ENCODE measurements at places on chromosomes 4 and X. TPM values are rescaled to one million over a fixed set of nuclear protein-coding genes. Genes with fewer than 3 reads are reported as not detected.

NPFFR2 gene
- not detected for total RNA-seq

ADH1C gene
- 8.8 TPM for total RNA-seq

GRCh38 chr4:99219479-99219878 is 433 bp upstream of the ADH6 start:
- no peak for DNase-seq
- H3K36me3 ChIP-seq, result no peaks in the 10 kb centered on the region
- no peaks in the 10 kb centered on the region for H3K4me1 ChIP-seq
- H3K27ac ChIP-seq, result no peak overlapping the region

GRCh38 chrX:8848911-8849310 is 47.7 kb upstream of the FAM9A start:
- DNase-seq, result no peak
- H3K27me3 ChIP-seq, result peaks cover 40% of the 10 kb centered on the region
- no peak overlapping the region for H3K27ac ChIP-seq

KCND1 gene
- 0.66 TPM for total RNA-seq

- H3K36me3 ChIP-seq, result no peaks in the 10 kb centered on the region
- no peaks in the 10 kb centered on the region for H3K4me1 ChIP-seq
- no peak overlapping the region for H3K4me3 ChIP-seq
- DNase-seq, result no peak
- H3K27ac ChIP-seq, result no peak overlapping the region
These were observed 993.1 kb downstream of the RPA4 start for GRCh38 chrX:97876697-97877407.

GRCh38 chrX:114584375-114584943 is 573 bp downstream of the HTR2C start:
- no peaks in the 10 kb centered on the region for H3K36me3 ChIP-seq
- no peak overlapping the region for H3K27ac ChIP-seq
- no peaks in the 10 kb centered on the region for H3K4me1 ChIP-seq
- H3K27me3 ChIP-seq, result peaks cover 93% of the 10 kb centered on the region

DNA sequence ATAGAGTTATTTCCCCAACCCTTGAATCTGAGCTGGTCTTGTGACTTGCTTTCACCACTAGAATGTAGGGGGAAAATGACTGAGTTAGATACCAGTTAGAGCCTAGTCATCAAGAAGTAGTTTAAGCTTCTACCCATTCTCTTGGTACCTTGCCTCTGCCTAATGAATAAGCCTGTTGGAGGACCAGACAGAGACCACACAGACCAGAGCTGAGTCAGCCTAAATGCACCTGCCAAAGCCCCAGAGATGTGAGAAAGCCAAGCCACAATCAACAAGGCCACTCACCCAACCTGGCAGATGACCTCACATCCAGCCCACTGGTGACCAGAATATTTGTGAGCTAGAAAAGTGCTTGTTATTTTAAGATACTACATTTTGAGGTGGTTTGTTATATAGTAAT is 85.2 kb upstream of the DCLK2 start:
- H3K27ac ChIP-seq, result no peak overlapping the region
- H3K4me1 ChIP-seq, result no peaks in the 10 kb centered on the region
- H3K4me3 ChIP-seq, result no peak overlapping the region
- no peaks in the 10 kb centered on the region for H3K27me3 ChIP-seq
- no peak for DNase-seq

DNA sequence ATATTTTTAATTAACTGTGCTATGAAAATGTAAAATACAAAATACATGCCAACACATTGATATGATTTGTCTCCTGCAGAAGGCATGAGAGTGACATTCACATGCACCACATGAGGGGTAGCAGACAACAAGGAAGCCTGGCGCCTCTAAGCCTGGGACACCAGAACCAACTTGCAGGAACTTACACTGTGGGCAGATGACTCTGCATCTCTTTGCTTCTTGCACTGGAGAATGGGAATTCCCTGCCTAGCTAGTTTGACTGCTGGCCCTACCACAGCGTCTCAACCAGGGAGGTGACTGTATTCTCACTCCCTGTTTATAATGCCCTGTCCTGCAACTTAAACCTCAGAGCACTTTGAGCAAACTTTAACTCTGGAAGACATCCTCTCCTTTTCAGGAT is 40.5 kb downstream of the PAGE2 start:
- no peak overlapping the region for H3K27ac ChIP-seq
- H3K27me3 ChIP-seq, result peaks cover 54% of the 10 kb centered on the region
- no peak for DNase-seq
- no peak overlapping the region for H3K4me3 ChIP-seq
- no peaks in the 10 kb centered on the region for H3K36me3 ChIP-seq

GRCh38 chrX:39249999-39250398 is 448.7 kb downstream of the MID1IP1 start:
- H3K4me3 ChIP-seq, result no peak overlapping the region
- no peak overlapping the region for H3K27ac ChIP-seq
- no peak for DNase-seq
- no peaks in the 10 kb centered on the region for H3K36me3 ChIP-seq
- no peaks in the 10 kb centered on the region for H3K4me1 ChIP-seq

ASB12 gene
- total RNA-seq, result 0.29 TPM

CXorf65 gene
- total RNA-seq, result not detected

DNA sequence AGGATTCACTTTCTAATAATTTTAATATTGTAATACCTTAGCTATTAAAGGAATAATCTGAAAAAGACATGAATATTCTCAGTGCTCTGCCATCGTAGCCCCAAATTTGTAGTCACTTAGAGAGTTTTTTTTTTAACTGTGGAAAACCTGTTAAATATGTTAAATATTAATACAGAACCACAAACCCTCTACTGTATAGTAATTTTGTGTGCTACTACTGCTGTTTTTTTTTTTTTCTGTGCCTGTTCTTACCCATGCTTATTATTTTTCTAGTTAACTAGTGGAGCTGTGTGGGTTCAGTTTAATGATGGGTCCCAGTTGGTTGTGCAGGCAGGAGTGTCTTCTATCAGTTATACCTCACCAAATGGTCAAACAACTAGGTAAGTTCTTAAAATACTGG is 15.8 kb downstream of the PLK4 start:
- no peaks in the 10 kb centered on the region for H3K27me3 ChIP-seq
- H3K27ac ChIP-seq, result no peak overlapping the region
- H3K4me3 ChIP-seq, result no peak overlapping the region

DNA sequence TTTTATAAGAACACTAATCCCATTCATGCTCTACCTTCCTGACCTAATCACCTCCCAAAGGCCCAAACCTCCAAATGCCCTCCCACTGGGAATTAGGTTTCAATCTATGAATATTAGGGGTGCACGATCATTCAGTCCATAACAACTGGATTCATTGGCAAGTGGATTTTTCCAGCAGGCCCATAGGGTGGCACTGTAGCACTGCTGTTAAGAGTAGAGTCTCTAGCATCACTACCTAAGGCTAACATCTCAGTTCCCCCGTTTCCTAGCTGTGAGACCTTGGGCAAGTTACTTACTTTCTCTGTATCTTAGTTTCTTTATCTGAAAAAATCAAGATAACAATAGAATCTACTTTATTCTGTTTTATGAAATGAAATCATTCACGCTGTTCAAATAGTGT is 315.8 kb downstream of the STIM2 start:
- no peaks in the 10 kb centered on the region for H3K36me3 ChIP-seq
- no peak for DNase-seq
- no peaks in the 10 kb centered on the region for H3K4me1 ChIP-seq
- no peak overlapping the region for H3K4me3 ChIP-seq
- no peak overlapping the region for H3K27ac ChIP-seq

- H3K4me1 ChIP-seq, result peaks cover 4% of the 10 kb centered on the region
- peak; percentile 55 for DNase-seq
- H3K27me3 ChIP-seq, result peaks cover 46% of the 10 kb centered on the region
- peak overlapping the region; percentile 52 for H3K27ac ChIP-seq
- no peaks in the 10 kb centered on the region for H3K36me3 ChIP-seq
- H3K4me3 ChIP-seq, result no peak overlapping the region
These were observed 16.6 kb downstream of the CLCN4 start for GRCh38 chrX:10173331-10173900.

DNA sequence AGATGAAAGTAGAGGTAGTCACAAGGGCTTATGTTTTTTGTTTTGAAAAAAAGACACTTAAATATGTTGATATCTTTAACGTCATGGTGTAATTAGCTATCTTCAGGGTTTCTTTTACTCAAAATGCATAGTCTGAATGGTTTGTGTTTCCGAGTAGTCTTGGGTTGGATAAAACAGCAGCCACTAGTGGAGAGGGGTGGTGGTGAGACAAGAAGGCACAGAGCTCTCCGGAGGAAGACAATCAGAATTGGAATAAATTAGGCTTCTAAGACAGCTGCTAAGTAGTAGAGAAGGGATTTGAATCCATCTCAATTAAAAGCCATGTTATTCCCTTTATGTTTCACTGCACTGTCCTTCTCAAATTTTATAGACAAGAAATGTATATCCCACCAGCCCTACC is 240.4 kb upstream of the VEGFC start:
- H3K27ac ChIP-seq, result no peak overlapping the region
- no peaks in the 10 kb centered on the region for H3K36me3 ChIP-seq
- no peaks in the 10 kb centered on the region for H3K27me3 ChIP-seq
- DNase-seq, result no peak
- no peaks in the 10 kb centered on the region for H3K4me1 ChIP-seq

TSC22D3 gene
- total RNA-seq, result 1,046 TPM

GRCh38 chrX:132592880-132593279 is 104.0 kb upstream of the MBNL3 start:
- no peak for DNase-seq
- H3K4me1 ChIP-seq, result no peaks in the 10 kb centered on the region
- H3K36me3 ChIP-seq, result no peaks in the 10 kb centered on the region
- no peaks in the 10 kb centered on the region for H3K27me3 ChIP-seq
- no peak overlapping the region for H3K4me3 ChIP-seq

- no peak for DNase-seq
- H3K27ac ChIP-seq, result no peak overlapping the region
- H3K36me3 ChIP-seq, result no peaks in the 10 kb centered on the region
- no peak overlapping the region for H3K4me3 ChIP-seq
- H3K4me1 ChIP-seq, result no peaks in the 10 kb centered on the region
- H3K27me3 ChIP-seq, result peaks cover 100% of the 10 kb centered on the region
These were observed 8.6 kb downstream of the HMX1 start for GRCh38 chr4:8862800-8863685.

DNA sequence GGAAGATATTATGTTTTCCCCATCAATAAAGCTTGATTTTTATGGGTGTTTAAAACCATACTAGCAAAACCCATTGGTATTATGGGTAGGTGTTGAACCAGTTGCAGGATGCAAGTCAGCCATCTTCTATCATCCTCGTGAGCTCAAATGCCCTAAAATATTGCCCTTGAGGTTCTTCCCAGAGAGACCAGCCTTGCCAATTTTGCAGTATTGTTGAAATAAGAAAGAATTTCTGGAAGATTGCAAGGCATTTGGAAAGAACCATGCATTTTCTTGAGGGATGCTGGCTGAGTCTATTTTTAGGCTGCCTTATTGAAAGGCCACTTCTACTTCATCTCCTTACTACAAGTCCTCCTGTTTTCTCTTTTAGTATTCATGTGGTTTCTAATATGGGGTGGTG is 60.9 kb upstream of the SOD3 start:
- H3K27ac ChIP-seq, result peak overlapping the region; percentile 38
- H3K4me3 ChIP-seq, result no peak overlapping the region
- no peaks in the 10 kb centered on the region for H3K36me3 ChIP-seq

DNA sequence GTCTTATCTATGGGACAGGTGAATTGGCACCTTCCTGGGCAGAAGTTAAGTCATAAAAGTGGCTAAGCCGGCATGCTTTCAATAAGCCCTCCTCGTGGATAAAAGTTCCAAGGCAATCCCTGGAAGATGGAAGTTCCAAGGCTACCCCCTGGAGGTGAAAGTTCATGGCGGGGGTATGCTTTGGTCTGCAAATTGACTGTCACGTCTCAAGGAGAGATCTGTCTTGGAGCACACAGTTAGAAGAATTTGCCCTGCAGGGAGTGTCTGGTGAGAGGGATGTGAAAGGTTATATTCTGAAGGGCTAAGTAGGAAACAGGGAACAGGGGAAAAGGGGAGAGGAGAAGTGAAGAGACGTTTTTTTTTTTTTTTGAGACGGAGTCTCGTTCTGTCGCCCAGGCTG is 26.2 kb upstream of the GPR173 start:
- H3K4me1 ChIP-seq, result no peaks in the 10 kb centered on the region
- no peak overlapping the region for H3K27ac ChIP-seq
- DNase-seq, result no peak

CBLL2 gene
- not detected for total RNA-seq

HADH gene
- total RNA-seq, result 48.8 TPM

LIAS gene
- total RNA-seq, result 13.1 TPM

- H3K27me3 ChIP-seq, result no peaks in the 10 kb centered on the region
- H3K27ac ChIP-seq, result no peak overlapping the region
- H3K4me1 ChIP-seq, result no peaks in the 10 kb centered on the region
- H3K4me3 ChIP-seq, result no peak overlapping the region
- no peaks in the 10 kb centered on the region for H3K36me3 ChIP-seq
These were observed 35.6 kb upstream of the DCAF8L1 start for GRCh38 chrX:28016823-28017222.

DNA sequence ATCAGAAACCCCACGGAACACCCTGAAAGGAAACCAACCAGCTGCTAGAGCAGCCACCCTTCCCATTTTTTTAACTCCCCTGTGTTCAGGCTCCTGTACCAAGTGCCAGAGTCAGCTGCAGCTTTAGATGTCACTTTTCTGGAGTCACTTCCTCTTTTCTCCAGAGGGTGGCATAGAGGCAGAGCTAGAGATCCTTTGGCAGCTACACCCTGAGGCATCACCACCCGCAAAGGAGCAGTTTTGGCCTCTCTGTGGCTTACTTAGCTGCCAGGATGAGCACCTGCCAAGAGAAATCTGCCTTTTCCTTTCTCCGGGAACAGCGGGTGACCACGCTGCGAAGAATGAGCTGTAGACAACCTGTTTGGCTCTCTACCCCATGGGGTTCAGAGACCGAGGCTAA is 58.0 kb upstream of the CHRDL1 start:
- H3K4me3 ChIP-seq, result no peak overlapping the region
- peak; percentile 61 for DNase-seq
- no peaks in the 10 kb centered on the region for H3K36me3 ChIP-seq
- no peaks in the 10 kb centered on the region for H3K27me3 ChIP-seq

- H3K4me3 ChIP-seq, result no peak overlapping the region
- DNase-seq, result no peak
- no peak overlapping the region for H3K27ac ChIP-seq
- no peaks in the 10 kb centered on the region for H3K27me3 ChIP-seq
- no peaks in the 10 kb centered on the region for H3K4me1 ChIP-seq
These were observed 124.5 kb upstream of the NOCT start for GRCh38 chr4:138890891-138891570.

MPP1 gene
- 55.4 TPM for total RNA-seq

DNA sequence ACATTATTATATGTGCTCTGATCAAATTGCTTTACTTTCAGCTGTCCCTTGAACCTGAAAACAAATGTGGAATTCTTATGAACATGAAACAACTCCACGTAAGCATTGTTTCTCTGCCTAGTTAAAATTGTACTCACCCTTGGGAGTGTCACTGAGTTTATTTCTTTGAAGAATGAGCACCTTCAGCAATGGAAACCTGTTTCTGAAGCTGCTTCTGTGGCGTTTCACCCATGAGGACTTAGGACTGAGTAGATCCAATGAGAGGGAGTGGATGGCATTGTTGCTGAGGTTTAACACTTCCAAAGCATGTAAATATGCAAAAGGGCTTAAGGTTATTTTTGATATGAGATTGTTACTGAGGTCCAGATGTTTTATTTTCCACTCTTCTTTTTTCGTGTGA is 3.2 kb downstream of the LRRC66 start:
- no peaks in the 10 kb centered on the region for H3K27me3 ChIP-seq
- DNase-seq, result no peak
- no peaks in the 10 kb centered on the region for H3K4me1 ChIP-seq
- no peak overlapping the region for H3K4me3 ChIP-seq

GCNA gene
- 3.0 TPM for total RNA-seq

- no peaks in the 10 kb centered on the region for H3K36me3 ChIP-seq
- H3K4me1 ChIP-seq, result no peaks in the 10 kb centered on the region
- no peak for DNase-seq
- peak overlapping the region; percentile 82 for H3K27ac ChIP-seq
- H3K4me3 ChIP-seq, result peak overlapping the region; percentile 50
These were observed 542 bp upstream of the KLF8 start for GRCh38 chrX:56231537-56232090.

Measured in breast epithelium (tissue), 4 donors.